ENCODE measurements at places on chromosomes 3 and 15.

DNA sequence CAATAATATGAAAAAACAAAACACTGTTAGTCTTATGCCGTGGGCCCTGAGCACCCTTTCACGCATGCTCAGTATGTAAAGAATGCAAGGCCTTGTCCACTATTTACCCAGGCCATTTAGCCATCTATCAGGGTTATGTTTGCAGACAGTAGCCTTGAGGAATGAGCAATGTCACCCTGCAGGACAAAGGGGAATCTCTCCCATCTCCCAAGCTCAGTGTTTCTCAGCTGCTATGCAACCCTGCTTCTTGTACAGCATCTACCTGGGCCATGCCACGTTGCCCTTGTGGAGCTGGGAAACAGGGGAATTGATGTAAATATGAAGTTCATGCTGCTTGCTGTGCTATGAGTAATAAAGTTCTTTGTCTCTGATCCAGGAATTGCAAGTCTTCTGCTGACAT is 51.5 kb upstream of the SLCO2A1 start:
- DNase-seq: no peak

DNA sequence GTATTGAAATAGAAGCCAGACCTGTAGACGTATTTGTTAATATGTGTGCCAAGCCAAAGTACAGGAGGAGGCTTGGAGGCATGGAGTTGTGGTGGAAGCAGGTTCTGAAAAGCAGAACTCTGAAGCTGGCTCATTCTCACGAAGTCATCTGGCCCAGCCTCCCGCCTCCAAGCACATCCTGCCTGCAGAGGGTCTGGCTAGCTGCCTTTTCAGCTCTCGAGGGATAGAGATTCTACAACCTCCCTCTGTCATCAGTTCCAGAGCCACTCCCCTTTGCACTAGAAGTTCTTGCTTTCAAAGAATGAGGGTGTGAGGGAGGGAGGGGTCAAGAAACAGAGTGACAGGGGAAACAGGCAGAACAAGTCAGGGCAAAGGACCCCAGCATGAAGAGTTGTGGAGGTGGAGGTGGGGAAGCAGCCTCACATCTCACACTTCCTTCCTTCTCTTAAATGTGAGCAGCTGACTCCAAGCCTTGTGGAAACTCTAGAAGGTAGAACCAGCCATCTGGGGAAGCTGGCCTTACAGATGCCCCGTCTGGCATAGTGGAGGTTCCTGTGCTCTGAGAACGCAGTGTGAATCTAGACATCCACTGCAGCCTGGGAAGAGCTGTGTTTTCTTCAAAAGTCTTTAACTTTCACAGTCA is 95.3 kb downstream of the SLC49A4 start:
- DNase-seq: peak; percentile 55

DNA sequence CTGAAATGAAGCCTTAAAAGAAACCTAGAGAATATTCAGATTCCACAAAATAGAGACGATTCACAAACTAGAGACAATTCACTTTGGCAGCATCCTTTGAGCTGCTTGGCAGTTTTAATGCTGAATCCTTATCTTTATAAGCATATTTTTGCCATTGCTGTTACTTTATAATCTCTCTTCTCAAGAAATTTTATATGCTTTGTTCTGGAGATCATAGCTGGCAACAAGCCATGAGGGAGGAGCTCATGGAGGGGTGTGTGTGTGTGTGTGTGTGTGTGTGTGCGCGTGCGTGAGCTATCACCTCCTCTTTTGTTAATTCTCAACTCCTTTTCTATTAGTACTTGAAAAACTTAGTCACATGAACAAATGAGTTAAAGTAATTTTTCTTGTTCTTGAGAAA is 495.0 kb upstream of the RGMA start:
- no peak for DNase-seq

DNA sequence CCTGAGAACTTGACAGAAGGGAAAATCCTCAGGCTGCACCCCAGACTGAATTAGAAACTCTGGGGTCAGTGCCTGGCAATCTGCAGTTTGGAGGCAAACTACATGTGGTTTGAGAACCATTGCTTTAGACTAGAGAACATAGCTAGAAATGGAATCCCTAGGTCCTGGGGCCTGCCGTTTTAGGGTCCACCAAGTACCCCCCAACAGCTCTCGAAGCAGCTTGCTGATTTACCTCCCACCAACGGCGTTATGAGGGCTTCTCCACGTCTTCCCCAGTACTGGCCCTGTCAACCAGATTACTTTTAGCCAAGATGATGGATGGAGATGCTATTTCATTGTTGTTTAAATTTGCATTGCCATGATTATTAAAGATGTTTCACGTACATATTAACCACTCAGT is 272.5 kb downstream of the XXYLT1 start:
- no peak for DNase-seq

DNA sequence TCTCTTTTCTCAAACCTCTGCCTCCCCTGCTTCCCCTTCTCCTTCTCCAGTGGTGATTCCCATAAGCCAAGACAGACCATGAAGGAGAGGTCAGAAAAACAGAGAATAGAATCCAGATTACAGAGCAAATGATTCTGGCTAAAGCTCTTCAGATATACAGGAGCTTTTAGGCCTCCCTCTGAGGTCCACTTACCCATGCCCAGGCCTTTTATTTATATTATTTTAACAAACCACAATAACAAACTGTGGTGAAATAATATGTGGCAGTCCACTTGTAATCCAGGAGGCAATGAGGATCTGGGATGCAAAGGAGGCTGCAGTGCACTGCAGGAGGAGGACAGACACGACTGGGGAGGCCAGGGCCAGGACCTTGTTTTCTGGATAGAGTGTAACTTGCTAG is 104.1 kb downstream of the STAC start:
- no peak for DNase-seq

- no peak for DNase-seq
These were observed 46.7 kb upstream of the ABHD2 start for GRCh38 chr15:89041507-89041906.

- no peak for DNase-seq
These were observed 471.8 kb downstream of the GBE1 start for GRCh38 chr3:81289676-81290075.

DNA sequence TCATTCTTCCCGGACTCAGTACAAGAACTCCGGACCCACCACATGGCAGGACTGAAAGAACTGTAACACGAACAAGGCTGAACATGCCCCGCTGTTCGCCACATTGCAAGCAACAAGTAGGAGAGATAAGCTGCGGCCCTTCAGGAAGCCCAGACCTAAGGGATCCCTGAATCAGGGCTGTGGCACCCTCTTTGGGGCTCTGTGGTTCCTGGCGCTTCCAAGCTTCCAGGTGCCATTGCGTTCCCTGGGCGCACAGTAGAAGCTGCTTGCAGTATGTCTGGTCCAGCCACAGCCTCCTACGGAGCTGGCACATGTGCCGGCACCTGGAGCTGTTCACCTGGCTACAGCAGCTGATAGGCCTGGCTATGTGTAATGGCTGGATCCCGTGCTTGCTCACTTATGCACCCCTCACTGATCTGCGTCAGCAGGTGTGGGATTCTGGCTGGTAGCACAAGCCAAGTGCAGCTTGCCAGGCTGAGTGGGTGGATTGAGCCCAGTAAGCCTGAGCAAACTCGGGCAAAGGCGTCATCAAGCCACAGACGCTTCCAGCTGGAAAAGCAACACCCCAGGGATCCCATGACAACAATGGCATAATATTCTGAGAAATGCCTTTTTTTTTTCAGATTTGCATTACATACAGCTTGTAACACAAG is 748.6 kb upstream of the GBE1 start:
- no peak for DNase-seq

- no peak for DNase-seq
These were observed 455.2 kb upstream of the ARPP21 start for GRCh38 chr3:35183927-35184675.

GRCh38 chr3:24407980-24408680 is 86.5 kb downstream of the THRB start:
- no peak for DNase-seq

DNA sequence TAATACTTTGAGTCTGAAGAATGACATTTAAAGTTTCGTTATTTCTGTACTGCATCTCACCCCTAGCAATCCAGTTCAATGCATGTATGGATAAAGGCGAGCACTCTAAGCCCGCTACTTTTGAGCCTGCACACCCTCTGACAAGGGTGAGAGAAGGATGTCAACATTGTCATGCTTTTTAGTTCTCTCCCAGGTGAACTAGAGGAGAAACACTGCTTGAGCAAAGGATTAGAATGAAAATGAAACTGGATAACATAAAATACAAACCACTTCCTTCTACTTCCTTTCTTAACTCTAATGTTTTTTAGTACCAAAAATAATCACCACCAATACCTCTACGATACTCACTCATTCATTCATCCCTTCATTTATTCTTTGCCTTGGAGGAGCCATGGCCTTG is 588.7 kb upstream of the NR2F2 start:
- no peak for DNase-seq

DNA sequence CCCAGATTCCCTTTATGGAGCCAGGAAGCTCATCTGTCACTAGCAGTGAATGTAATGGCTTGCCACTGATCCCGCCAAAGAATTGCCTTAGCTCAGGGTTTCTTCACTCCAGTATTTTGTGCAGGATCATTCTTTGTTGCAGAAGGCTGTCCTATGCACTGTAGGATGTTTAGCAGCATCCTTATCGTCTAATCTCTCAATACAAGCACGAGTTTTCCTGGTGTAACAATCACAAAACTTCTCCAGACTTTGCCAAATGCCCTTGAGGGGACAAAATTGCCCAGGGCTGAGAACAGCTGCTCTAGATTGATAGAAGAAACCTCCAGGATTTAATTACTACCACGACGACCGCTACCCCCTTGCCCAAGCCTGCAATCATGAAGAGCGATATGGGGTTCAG is 6.8 kb upstream of the SHQ1 start:
- DNase-seq: no peak

DNA sequence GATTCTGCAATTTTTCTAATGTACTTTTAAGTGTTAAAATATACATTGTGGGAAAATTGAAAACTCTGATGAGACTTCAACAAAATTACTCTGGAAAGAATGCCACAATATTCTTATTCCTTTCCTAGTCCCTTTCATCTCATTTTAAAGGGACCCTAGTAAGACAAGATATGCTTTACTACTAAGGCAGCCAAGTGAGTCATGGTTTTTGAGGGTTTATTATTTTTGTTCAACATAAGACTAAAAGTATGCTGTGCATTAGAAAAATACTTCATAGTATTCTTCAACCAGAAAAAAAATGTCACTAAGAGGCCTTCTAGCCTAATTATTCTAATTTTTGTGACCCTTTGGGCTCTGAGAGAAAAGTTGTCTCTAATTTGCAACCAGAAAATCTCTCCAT is 7.4 kb downstream of the IL12A start:
- no peak for DNase-seq

GRCh38 chr3:40464339-40465110 is 7.4 kb downstream of the RPL14 start:
- DNase-seq: no peak

DNA sequence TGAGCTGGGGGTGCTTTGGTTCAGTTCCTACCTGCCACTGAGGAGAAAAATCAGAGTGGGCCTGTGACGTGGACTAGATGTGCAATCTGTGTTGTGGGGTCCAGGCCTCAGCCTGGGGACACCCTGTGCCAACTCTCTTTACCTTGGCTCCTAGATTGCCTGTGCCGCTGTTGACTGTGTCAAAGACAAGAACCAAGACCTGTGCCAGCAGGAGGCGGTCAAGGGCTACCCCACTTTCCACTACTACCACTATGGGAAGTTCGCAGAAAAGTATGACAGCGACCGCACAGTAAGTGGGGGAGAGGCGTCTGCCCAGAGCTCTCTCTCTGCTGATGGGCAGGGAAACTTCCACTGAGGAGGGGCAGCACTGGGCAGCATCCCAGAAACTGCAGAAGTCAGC is 40.6 kb upstream of the SEC22A start:
- no peak for DNase-seq

GRCh38 chr15:50906954-50907600 is 1.4 kb upstream of the AP4E1 start:
- peak; percentile 11 for DNase-seq

DNA sequence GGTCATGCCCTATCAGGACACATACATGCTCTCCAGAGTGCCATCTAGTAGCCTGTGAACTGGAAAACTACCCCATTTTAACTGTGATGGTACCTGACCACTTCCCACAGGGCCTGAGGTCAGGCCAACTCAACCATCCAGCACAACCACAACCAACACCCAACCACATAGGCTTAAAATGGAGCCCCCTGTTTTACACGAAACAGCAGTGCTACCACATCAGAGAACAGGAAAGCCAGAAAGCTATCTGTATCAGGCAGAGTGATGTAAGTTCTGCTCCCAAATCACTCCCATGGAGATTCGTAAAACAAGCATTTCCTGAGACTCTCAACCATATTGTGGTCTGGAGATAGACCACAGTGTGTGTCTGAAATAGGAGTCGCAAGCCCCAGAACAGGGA is 1017.3 kb upstream of the EPHA6 start:
- no peak for DNase-seq

DNA sequence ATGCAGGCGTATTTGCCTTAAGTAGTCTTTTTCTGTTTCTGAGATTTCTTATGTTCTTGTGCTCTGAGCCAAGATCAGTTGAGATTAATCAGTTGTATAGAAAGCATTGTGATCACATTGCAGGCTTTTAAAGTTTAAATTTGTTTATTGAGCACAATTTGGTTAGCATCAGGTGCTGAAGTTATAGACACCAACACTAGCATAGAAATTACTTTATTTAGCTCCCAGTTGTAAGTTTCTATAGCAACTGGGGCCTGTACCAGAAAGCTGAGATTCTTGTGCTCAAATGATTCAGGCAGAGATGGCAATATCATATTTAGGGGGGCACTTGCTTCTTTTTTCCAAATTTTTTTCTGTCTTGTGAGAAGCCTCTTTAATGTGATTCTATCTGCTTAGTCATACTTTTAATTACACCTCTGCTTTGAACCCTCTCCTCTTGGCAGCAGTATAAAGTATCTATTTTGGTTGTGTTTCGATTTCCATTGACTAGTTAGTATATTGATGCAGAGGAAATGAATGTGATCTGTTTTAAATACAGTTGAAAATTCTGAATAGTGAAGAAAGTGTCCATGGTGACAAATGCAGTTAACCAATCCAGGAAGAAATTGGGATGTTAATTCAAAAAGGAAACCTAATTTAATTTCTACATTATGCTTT is 241.7 kb upstream of the GBE1 start:
- DNase-seq: no peak

DNA sequence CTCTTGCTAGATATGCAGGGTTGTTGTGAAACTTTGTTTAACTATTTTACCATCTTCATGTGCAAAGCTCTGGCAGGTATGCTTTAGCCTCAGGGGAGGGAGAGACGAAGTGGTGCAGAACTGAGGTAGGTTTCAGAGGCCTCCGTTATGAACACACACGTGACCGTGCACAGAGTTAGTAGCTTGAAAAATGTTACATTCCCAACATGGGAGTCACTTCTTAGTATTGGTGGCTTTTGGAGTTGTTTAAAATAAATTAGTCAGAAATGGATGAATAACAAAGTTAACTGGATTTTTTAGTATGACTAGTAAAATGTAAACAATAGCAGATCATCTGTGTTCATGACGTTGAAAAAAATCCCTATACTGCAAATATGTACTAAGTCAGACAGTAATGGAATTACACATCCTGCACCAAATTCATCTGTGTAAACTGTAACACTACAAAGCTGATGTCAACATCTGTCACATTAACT is 279.6 kb downstream of the KLF13 start:
- no peak for DNase-seq

Data from body of pancreas (tissue), 4 donors.